Stimulated activated CD8-positive, alpha-beta memory T cell treated with anti-CD3 and anti-CD28 coated beads, Interleukin-15, amount 100 ng/mL, for 24 hours (primary cell): ENCODE measurements at places on chromosomes 12 and 14.

GRCh38 chr12:66058554-66058953, 72.0 kb downstream of the LLPH start:
- no peak for DNase-seq

- DNase-seq = no peak
Observed at GRCh38 chr12:95998611-95999286, 2.6 kb upstream of the HAL start.

DNA sequence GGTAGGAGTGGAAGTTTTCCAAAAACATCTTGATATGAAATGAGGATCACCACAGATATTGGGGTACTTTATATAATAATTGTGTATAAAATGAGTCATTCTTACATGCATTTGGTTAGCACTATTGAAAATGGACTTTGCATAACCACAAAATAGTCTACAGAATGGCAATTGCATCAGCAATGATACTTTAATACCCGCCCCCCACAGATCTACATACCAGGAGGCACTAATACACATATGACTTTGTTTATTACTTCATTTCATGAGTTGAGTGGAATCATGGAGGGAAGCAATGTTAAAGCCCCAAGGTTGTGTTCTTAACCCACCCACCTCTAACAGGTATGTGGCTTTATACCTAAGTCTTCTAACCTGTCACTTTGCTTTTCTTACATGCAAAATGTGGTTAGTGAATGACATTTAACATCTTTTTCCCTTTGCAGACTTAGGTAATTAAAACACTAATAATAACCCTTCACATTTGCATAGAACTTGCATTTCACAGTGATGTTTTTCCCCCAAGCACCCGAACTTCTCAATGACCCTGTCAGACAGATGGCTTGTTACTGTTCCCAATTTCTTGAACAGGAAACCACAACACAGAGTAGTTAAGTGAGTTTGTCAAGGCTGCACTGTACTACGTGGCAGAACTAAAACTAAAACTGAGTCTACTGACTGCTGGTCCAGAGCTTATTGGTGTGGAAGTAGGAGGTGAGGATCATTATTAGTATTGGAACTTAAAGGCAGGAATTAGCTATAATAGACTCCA, 101.9 kb downstream of the NPAS3 start:
- DNase-seq = no peak

DNA sequence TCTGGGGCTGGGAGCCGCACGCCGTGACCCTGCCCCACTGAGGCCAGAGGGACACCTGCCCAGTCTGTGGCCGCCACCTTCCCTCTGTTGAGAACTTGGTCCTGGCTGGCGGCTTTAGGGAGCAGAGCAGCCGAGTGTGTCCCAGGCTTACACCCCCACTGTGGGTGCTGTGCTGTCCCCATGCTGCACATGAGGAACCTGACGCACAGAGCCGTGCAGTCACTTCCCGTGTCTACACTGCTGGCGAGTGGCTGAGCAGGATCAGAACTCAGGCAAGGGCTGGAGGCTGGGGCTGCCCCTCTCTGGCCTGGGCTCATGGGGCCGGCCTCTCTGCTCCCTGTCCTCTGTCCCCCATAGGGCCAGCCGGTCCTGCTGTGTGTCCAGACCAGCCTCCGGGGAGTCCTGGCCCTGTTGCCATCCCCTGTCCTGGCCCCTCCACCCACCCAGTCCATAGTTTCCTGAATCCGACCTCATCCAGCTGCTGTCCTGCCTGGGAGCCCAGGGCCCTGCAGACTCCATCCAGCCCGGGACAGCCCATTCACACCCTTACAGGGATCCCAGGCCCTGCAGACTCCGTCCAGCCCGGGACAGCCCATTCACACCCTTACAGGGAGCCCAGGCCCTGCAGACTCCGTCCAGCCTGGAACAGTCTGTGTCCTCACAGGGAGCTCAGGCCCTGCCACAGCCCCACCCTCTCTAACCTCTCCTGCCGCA, 10.3 kb downstream of the FBRSL1 start:
- no peak for DNase-seq

DNA sequence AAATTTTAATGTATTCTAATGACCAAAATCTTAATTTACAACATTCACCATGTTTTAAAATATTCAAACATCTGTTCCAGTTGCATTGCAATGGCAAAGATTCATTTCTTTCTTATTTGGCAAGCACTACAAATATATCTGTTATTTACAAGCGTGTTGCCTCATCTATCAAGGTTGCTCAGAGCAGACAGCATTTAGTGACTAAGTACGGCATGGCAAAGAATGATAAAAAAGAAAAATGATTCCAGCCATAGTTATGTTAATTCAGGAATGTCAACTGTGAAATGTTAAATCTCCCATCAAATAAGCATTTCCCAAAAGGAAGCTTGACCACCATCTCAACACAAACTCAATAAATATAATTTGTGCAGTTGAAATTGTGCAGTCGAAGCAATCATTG, 312.1 kb downstream of the SEC23A start:
- no peak for DNase-seq

DNA sequence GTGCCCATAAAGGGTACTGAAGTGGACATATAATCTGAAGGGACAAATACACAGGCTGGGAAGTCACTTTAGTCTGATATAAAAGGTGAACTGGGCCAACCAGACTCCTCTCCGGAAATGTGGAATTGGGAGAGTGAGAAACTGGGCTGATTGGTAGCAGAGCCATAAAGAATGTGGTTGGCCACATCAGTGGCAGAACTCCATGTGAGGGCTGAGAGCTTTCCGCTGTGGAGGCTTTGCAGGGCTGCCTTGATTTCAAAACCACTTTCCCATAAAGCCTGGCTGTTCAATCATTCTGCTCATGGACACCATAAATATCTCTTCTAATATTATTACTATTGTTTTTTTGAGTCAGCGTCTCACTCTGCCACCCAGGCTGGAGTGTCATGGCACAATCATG, 220.3 kb downstream of the MON2 start:
- DNase-seq = no peak

- DNase-seq = no peak
Observed at GRCh38 chr14:54369343-54369742, 27.5 kb upstream of the CDKN3 start.

GRCh38 chr12:120914794-120915193, 10.6 kb upstream of the SPPL3 start:
- DNase-seq = no peak

- DNase-seq = no peak
Observed at GRCh38 chr14:31927348-31927832, 149.7 kb upstream of the ARHGAP5 start.

DNA sequence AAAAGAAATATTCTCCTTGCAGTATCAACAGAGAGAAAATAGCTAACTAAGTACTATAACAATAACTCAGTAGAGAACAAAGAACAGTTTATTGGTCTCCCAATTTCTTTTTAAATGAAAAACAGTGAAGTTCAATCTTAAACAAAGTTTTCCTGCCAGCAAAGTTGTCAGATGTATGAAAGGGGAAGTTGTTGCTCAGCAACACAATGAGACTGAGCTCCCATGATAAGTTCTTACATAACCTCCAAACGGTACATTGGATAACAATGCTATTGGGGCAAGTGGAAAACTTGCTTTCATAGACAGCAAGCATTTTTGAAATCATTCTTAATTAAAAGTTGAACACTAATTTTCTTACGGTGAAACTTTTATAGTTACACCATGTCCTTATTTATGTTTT, 94.9 kb downstream of the ALG10B start:
- DNase-seq = no peak

DNA sequence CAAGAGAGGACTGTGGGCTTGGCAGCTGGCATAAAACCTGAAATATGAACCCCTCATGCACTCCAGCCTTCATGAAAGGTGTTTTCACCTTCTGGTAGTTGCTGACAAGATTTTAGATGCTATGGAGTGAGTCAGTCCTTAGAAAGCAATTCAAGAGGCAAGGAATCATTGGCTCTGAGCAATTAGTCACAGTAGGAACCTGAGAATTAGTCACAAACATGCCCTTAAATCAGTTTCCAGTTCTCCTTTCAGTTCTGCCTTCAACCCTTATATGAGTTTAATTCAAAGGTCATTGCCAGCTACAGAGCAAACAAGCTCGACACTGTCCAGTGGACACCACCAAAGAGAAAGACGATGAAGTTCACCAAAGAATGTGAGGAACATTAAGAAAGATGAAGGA, 472.3 kb downstream of the GLT1D1 start:
- DNase-seq = no peak

DNA sequence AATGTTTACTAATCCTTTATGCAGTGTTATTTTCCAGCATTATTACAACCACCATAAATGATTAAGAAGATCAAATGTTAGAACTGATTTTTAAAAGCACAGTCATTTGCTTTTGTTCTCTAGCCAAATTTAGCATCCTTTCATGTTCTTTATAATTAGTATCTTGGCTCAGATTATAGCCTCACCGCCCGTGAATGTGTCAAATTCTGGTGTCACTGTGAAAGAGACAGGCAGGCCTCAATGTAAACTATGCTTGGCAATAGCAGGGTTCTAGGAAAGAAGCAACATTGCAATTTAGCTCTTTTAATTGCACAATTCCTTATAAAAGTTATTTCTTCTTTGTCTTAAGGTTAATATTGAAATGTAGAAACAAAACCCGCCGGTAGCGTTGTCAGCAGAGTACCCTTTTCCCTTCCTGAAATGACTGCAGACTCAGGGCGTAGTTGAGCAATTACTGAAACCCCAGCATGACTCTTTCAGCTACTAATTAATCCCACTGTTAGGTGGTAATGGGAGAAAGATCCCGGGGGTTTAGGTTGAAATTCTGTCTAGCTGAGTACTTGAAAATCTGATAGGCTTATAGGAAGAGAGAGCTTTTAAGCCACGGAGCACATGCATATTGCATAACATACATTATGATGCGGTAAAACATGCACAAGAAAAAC, 1600.5 kb upstream of the SEL1L start:
- DNase-seq = no peak
